ENCODE measurements at places on chromosomes 2 and 18.

GRCh38 chr18:24497031-24497754, 36.8 kb downstream of the HRH4 start:
- DNase-seq = no peak

- no peak for DNase-seq
Observed at GRCh38 chr2:7574385-7574784, 657.2 kb downstream of the RNF144A start.

DNA sequence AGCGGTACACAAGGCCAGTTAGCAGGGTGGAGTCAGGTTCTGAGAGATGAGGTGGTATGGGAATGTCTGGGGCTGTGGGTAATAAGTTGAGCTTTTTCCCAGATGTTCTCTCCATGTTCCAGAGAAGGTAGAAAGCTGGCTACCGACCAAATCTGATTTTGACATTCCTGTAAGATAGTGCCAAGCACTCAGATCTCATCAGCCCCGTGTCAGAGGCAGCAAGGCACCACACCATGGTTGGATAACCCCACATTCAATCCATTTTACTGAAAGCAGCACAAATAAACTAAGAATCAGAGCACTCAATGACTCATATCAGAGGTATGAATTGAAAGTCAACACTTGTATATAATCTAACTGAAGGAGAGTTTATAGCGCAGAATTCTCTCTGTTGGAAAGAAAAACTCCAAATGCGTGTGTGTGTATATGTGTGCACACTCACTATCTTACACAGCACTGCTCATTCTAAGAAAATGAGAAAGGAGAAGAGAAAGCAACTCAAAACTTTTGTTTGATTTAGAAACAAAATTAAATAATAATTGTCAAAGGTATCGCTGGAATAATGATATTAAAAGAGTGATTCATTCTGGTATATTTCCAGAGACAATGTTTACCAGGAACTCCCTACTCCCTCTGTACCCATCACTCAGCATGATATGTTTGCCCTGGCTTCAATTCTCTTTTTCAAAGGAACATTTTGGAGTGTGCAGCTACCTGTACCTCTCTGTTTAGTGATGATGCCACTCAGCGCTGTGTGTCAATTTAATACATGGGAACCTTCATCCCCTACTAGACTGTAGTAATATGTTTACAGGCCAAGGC, 375.1 kb upstream of the ID2 start:
- DNase-seq = no peak

DNA sequence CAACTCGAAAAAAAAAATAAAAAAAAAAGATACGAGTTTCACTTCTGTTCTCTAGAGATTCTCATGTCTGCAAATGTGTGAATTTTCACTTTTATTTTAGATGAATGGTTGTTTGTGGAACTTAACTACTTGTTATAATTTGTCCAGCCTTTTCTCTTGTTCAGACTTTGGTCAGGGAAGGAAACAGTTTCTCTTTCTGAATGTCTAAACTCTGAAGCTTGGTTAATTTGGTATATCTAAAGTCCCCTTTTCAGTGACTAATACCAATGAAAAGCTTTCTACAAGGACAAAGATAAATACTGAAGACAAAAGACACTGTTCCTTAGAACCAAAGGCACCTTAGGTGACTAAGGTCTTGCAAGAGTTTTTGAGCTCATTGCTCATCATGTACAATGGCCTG, 144.4 kb upstream of the PIEZO2 start:
- DNase-seq = no peak

DNA sequence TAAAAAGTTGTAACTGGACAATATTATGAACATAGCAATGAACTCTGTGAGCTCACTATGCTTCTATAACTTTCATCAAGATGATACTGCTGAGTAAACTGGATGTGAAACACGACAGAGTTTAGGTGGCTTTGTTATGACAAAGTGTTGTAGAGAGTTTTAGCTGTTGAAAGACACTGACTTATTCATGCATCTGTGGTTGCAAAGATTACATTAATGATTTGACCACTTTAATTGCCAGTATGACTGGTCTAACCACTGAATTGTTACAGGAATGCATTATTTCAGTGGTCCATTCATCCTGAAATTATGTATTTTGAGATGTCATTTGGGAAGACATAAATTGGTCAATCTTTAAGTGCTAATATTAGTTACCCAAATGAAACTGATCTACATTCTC, 117.9 kb downstream of the SPHKAP start:
- DNase-seq = no peak

GRCh38 chr2:203651621-203652020, 54.8 kb upstream of the CD28 start:
- no peak for DNase-seq

GRCh38 chr2:85310330-85310729, 17.5 kb downstream of the TGOLN2 start:
- no peak for DNase-seq

GRCh38 chr2:144693179-144693578, 173.3 kb upstream of the ZEB2 start:
- DNase-seq = no peak

Data from NK-92 treated with Interleukin-12 subunit alpha and Interleukin-12 subunit beta, amount 100 ng/mL, for 24 hours (cell line).